MM.1S (cell line): ENCODE measurements at places on chromosomes 5 and 9.
A peak's percentile ranks its signal among the peaks of the same experiment; 100 is the strongest.

DNA sequence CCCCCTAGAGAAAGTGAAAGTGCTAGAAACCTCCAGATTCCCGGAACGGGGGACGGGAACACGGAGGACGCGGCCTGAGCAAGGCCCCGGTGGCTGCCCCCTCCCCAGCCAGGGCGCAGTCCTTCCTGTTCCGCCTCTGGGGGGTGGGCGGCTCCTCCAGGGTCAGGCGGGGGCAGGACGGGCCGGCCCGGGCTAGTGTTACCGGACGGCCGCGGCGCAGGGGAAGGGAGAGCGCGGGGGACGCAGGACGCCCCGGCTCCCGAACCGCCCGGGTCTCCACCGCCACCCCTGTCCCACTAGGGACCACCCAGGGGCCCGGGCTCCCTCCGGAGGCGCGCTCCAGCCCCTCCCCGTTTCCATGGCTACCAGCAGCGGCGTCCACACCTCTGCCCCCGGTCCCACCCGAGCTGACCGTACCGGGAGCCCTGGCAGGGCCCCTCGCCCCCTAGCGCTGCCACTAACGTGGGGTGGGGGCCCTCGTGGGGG, 579 bp downstream of the SLC12A7 start:
- H3K4me1 ChIP-seq, result peaks cover 5% of the 10 kb centered on the region
- peak overlapping the region; percentile 2; the same call in 1 of the 2 replicates for H3K27ac ChIP-seq
- no peak for DNase-seq
- H3K36me3 ChIP-seq, result no peaks in the 10 kb centered on the region
- H3K27me3 ChIP-seq, result peaks cover 9% of the 10 kb centered on the region; the same call in 1 of the 2 replicates
- peak overlapping the region; percentile 71 for H3K4me3 ChIP-seq

GRCh38 chr9:137241490-137242268, 592 bp downstream of the TUBB4B start:
- H3K27me3 ChIP-seq, result no peaks in the 10 kb centered on the region
- peaks cover 12% of the 10 kb centered on the region; the same call in 1 of the 2 replicates for H3K4me1 ChIP-seq
- peak overlapping the region; percentile 49; the same call in 1 of the 2 replicates for H3K27ac ChIP-seq
- H3K36me3 ChIP-seq, result no peaks in the 10 kb centered on the region; the same call in 1 of the 2 replicates
- peak overlapping the region; percentile 81 for H3K4me3 ChIP-seq
- DNase-seq, result peak; percentile 53

GRCh38 chr5:78568676-78569075, 79.9 kb downstream of the LHFPL2 start:
- H3K36me3 ChIP-seq, result no peaks in the 10 kb centered on the region
- DNase-seq, result no peak
- H3K4me3 ChIP-seq, result no peak overlapping the region
- H3K4me1 ChIP-seq, result peaks cover 18% of the 10 kb centered on the region
- no peak overlapping the region for H3K27ac ChIP-seq

GRCh38 chr9:134892221-134892620, 11.6 kb downstream of the FCN2 start:
- no peak for DNase-seq
- no peaks in the 10 kb centered on the region for H3K36me3 ChIP-seq
- H3K4me3 ChIP-seq, result no peak overlapping the region
- no peak overlapping the region for H3K27ac ChIP-seq
- H3K4me1 ChIP-seq, result no peaks in the 10 kb centered on the region
- H3K27me3 ChIP-seq, result peaks cover 94% of the 10 kb centered on the region

DNA sequence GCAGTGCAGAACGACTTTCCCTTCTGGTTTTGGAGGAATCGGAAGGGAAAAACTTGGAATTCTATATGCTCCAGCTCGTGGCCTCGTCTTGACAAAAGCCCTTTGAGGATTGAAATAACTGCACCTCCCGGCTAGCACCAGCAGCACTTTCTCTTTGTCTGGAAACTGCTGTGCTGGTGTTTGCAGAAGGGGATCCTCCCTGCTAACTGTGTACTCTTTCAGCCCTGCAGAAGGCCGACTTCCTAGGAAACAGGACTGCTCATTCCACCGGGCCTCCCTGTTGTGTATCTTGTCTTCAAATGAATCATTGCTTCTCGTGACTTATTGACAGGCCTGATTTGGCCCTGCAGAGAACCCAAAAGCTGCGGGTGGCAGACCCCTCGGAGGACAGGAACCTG, 23.6 kb downstream of the STC2 start:
- H3K4me1 ChIP-seq, result no peaks in the 10 kb centered on the region
- H3K4me3 ChIP-seq, result no peak overlapping the region
- DNase-seq, result no peak
- no peaks in the 10 kb centered on the region for H3K27me3 ChIP-seq

DNA sequence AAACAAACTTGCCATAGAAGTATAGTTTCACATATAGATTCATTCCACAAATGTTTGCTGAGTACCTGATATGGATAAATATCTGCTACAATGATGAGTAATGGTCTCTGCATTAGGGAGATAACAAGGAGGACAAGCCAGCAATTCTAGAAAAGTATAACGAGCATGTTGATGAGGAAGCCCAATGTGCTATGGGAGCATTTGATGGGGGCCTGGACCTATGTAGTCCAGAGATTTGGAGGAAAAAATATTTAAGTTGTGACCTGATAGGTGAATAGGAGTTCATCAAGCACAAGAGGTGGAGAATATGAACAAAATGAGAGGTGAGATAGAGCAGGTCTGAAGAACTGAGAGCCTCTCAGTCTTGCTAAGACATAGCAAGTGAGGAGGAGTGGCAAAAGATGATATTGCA, 14.4 kb upstream of the TMEM245 start:
- no peaks in the 10 kb centered on the region for H3K36me3 ChIP-seq
- DNase-seq, result no peak
- H3K4me1 ChIP-seq, result no peaks in the 10 kb centered on the region
- H3K4me3 ChIP-seq, result no peak overlapping the region
- H3K27me3 ChIP-seq, result no peaks in the 10 kb centered on the region
